Activated CD4-positive, CD25-positive, alpha-beta regulatory T cell treated with anti-CD3 and anti-CD28 coated beads, Interleukin-2, amount 50 U/mL, for 72 hours (primary cell): ENCODE measurements at places on chromosomes 6 and 20.
A peak's percentile ranks its signal among the peaks of the same experiment; 100 is the strongest.

- DNase-seq: no peak
Observed at GRCh38 chr20:1651268-1652058, 6.1 kb downstream of the SIRPG start.

DNA sequence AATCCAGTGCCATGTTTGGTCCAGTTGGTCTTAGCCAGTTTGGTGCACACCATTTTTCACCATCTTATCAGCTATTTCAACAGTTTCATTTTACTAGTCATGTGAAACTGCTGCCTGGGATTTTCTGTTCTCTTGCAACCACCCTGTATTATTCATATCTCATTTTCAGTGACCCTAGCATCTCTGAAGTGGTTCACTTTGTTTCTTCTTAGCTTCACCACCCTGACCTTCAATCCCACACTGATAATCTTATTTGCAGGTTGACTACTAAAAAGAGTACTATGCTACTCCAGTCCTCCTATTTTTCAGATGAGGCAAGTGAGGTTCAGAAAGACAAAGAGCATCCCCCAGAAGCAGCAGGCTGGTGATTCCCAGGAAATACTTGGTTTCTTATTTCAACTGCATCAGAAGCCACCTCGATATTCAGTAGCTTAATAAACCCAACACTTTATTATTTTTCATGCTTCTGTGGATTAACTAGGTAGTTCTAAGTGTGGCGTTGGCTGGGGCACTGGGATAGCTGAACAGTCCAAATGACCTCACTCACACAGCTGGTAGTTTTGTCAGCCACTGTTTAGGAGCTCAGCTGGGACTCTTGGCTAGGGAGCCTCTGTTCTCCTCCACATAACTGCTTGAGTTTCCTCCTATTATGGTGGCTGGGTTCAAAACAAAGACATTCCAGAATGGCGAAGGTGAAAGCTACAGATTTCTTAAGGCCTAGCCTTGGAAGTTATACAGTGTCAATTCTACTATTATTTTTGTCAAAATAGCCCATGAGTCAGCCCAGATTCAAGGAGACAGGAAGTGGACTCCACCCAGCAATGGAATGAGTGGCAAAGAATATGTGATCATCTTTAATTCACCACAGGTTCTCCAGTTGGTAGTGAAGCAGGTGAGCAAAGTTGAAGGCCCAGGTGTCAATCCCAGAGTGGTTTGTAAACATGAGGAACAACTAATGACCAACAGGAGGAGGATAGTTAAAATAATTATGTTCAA, 40.6 kb downstream of the BPIFB4 start:
- no peak for DNase-seq

DNA sequence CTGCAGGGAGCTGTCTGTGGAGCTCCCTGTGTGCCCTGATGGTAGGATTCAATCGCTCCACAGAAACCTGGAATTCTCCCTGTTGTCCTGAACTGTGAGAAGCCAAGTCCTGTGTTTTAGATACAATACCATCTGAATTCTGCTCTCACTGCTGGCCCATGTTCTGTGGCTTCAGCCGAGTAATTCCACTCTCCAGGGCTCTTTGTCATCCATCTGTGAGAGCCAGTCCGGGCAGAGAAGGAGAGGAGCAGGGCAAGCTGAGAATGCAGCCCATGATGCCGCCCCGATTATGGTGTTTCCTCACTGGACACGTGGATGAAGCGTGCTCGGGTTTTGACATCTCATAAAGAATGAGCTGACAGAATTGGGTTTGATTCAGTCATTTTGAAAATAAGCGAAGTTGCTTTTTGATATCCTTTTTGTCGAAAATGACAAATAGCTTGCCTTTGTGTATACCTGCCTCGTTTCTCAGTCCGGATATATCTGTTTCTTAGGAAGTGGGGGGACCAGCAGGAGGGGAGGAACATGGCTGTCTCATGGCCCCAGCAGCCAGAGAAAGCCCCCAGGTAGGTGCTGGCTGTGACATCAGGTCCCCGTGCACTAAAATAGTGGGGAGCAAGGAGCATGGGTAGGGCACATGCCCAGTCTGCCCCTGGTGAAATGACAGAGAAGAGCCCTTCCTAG, 8.2 kb upstream of the CD93 start:
- no peak for DNase-seq

- DNase-seq: no peak
Observed at GRCh38 chr20:6007529-6008103, 46.2 kb downstream of the LRRN4 start.

- no peak for DNase-seq
Observed at GRCh38 chr6:169172456-169172855, 81.2 kb downstream of the THBS2 start.

GRCh38 chr6:85419046-85419759, 30.7 kb upstream of the NT5E start:
- no peak for DNase-seq

DNA sequence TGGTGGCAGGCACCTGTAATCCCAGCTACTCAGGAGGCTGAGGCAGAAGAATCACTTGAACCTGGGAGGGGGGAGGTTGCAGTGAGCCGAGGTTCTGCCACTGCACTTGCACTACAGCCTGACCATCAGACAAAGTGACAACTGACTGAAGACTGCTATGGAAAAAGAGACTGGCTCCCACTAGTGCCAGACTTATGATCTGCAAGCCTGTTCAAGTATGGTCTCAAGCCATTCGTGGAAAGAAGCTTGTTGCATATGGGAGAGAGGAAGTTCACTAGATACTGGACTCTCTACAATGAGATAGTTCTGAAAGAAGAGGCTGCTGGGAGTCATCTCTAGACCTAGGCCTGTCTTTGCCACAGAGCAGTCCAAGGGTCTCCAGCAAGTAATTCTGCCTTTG, 26.7 kb downstream of the MDN1 start:
- no peak for DNase-seq

DNA sequence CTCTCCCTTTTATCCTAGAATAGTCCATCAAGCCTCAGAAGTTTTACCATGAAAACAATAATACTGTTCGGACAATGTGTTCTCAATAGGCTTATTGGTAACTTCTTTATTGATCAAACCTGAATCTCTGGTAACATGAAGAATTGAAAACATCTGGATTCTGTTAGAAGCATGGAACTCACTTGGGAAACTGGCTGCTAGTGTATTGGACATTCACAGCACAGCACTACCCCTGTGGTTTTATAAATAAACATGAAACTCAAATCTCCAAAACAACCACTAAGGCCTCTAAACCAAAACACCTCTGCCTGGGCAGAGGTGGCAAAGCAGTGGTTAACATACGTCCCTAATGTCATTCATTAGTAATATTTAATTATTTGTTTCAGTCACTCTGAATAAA, 157.6 kb upstream of the KCNQ5 start:
- DNase-seq: no peak

GRCh38 chr6:162719528-162719927, 8.0 kb downstream of the PRKN start:
- no peak for DNase-seq

DNA sequence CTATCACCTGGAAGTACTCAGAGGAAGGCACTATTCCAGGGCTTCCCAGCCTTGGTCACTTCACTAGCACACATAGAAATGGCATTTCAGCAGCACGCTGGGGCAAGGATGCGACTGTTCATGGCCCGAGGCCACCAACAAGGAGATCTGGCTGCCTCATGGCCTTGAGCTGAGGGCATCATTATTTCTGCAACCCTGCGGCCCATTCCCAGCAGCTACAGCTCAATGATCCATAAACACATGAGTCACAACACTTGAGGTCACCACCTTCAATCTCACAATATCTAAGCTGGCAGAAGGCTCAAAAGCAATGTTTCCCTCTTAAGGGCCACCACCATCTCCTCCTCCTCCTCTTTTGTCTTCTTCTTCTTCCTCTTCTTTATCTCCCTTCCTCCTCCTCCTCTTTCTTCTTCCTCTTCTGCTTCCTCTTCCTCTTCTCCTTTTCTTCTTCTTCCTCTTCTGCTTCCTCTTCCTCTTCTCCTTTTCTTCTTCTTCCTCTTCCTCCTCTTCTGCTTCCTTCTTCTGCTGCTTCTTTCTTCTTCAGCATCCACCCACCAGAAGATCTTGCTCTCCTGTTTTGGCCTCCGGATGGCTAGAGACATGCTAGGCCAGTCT, 382.9 kb upstream of the CNR1 start:
- no peak for DNase-seq

DNA sequence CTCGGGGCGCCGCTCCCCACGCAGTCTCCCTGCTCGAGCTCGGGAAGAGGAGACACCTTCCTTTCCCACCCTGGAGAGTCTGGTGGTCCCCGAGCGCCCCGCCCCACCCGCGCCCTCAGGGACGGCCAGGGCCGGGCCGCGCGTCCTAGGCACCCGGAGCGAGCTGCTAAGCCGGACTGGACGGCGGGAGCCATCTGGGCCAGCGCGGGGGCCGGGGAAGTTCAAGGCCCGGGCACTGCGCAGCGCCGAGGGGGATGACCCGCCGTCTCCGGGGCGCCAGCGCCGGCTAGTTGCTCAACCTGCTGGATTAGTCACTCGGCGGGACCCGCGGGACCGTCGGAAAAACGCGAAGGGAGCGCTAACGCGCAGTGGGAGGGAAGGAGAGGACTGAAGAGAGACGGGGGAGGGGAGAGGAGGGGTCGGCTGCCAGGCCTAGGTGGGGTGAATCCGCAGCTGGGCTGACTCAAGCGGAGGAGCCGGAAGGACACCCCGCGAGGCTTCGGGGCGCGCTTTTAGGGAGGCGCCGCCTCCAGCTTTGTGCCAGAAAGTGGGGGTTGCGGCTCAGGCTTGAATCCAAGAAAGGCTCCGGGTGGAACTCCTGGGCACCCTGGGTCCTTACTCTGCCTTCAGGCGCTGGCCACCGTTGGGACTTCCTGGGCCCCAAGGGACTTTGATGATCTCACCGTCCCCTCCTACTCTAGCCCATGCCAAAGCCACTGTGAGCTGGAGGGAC, 75.7 kb upstream of the FOXP4 start:
- no peak for DNase-seq

- DNase-seq: peak; percentile 1
Observed at GRCh38 chr6:43979525-43979924, 147.7 kb downstream of the MRPL14 start.

DNA sequence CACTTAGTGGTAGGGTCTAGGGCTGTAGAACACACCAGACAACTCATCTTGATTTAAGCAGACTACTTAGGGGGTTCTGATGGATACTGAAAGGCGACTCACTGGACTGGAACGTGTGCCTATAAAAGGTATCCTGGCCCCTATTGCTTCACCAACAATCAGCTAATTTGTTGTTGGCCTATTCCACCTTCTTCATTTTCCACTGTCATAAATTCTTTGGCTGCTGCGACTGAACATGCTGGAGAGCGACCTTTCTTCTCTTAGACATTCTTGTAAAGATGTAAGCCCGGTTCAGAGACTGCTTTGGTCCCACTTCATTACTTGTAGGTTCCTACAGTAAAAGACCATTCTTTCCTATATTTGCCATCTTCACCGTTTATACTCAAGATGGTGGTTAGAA, 609.9 kb upstream of the CITED2 start:
- DNase-seq: no peak

DNA sequence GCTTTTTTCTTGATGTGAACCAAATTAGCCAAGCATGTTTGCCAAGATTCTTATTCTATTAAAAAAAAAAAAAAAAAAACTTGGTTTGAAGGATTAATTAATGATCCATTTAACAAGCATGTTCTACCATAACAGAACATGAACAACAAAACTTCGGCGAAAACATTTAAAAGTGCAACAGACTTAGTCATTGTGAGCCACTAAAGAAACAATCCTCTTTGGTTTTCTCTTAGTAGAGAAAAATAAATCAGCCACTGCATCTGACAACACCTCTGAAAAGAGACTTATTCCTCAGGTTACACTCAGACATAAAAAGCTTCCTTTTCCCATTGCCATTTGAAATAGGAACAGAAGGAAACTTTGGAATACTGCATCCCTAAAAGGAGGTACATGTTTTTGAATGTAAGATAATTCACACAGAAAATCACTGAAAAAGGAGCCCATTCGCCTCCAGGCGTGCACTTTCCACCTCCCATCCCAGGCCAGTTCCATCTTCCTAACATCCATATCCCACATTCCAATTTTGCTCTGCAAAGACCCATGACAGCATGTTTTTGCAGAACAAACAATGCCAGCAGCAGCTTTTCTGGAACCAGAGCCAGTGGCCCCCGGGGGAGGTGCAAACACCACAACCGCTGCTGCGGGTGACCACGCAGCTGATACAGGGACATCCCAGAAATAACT, 79.5 kb downstream of the ZMYND8 start:
- no peak for DNase-seq

GRCh38 chr6:139732451-139732850, 358.0 kb upstream of the CITED2 start:
- DNase-seq: no peak

- DNase-seq: no peak
Observed at GRCh38 chr6:25476126-25476525, 175.9 kb upstream of the SCGN start.

DNA sequence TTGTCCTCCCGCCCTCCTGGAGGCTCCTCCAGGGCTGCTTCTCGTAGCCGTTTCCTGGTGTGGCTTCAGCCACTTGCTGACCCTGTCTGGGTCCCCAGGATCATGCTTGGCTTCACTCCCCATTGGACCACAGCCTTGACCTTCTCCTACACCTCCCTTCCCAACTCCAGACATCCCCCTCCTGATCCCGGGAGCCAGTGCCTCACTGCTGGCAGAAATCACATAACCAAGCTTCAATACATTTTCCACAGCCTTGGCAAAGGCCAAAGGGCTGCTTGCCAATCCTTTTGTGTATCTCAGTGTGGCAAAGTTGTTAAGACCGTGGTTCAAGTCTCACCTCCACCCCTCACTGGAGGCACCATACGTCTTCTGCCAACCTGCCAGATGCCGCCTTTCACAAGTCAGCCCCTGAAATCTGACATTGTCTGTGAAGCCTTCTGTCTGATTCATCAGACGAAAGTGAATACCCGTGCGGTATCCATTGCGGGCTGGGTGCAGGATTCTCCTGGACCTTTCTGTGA, 60.1 kb downstream of the PHACTR3 start:
- no peak for DNase-seq

DNA sequence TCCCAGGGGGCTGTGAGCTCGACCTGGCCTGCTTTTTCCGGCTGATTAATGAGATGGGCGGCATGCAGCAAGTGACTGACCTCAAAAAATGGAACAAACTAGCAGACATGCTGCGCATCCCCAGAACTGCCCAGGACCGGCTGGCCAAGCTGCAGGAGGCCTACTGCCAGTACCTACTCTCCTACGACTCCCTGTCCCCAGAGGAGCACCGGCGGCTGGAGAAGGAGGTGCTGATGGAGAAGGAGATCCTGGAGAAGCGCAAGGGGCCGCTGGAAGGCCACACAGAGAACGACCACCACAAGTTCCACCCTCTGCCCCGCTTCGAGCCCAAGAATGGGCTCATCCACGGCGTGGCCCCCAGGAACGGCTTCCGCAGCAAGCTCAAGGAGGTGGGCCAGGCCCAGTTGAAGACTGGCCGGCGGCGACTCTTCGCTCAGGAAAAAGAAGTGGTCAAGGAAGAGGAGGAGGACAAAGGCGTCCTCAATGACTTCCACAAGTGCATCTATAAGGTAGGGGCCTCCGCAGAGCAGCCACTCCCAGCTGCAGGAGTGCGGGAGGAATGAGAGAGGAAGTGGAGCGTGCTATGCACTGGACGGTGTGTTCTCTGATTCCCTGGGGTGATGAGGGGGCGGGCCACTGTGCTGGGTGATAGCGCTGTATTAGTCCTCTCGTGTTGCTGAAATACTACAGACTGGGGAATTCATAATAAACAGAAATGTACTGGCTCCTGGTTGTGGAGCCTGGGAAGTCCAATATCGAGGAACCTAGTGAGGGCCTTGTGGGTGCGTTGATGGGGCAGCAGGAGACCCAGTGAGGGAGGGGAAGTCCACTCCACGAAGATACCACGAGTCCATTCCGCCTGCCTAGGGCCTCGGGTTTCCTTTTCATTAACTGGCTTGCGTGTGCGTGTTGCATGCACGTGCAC, 161.7 kb downstream of the DTNBP1 start:
- no peak for DNase-seq

GRCh38 chr6:1701668-1702353, 92.1 kb downstream of the FOXC1 start:
- no peak for DNase-seq

- DNase-seq: peak; percentile 83
Observed at GRCh38 chr20:3218307-3218988, 9.2 kb downstream of the ITPA start.
